ENCODE measurements at places on chromosomes 16 and 17.
A peak's percentile ranks its signal among the peaks of the same experiment; 100 is the strongest.

GRCh38 chr16:85712801-85713200, 24.0 kb upstream of the GINS2 start:
- DNase-seq = no peak

- DNase-seq = no peak
Observed at GRCh38 chr17:2266865-2267228, 36.7 kb downstream of the SMG6 start.

DNA sequence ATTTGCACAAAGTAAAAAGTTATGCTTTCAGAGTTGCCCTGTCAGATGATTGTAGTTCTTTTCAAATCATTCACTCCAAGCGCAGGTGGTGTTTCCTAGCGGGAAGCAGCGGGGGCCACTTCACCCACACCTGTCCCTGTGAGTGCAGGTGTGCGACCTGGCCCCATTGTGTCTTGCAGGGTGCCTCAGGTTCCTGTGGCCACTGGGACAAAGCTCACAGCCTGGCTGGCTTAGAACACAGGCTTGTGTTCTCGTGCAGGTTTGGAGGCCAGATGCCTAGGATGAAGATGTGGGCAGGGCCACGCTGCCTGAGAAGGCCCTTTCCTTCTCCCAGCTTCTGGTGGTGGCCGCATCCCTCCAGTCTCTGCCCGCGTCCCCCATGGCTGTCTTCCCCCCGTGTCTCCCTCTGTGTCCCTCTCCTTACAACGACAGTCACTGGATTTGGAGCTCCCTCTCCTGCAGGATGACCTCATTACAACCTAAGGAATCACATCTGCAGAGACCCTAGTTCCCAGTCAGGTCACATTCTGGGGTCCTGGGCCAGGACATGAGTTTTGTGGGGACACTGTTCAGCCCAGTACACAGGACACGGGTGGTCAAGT, 90.5 kb downstream of the NPIPB11 start:
- DNase-seq = no peak

GRCh38 chr16:50245417-50246298, 20.7 kb upstream of the ADCY7 start:
- peak; percentile 35 for DNase-seq

GRCh38 chr16:85090181-85090580, 22.1 kb downstream of the CIBAR2 start:
- no peak for DNase-seq

DNA sequence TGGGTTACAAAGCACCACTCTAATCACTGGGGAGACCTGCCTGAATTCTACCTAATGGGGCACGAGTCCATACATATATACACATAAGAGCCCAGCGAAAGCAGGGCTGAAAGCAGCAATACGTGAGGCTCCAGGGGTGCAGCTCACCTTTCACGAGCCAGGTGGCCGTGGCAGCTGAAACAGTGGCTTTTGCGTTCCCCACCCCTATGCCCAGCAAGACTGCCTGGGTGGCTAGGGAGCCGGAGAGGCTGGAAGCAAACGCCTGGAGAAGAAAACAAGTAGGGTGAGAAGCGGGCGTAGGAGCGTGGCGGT, 618 bp downstream of the RUSF1 start:
- DNase-seq = no peak

DNA sequence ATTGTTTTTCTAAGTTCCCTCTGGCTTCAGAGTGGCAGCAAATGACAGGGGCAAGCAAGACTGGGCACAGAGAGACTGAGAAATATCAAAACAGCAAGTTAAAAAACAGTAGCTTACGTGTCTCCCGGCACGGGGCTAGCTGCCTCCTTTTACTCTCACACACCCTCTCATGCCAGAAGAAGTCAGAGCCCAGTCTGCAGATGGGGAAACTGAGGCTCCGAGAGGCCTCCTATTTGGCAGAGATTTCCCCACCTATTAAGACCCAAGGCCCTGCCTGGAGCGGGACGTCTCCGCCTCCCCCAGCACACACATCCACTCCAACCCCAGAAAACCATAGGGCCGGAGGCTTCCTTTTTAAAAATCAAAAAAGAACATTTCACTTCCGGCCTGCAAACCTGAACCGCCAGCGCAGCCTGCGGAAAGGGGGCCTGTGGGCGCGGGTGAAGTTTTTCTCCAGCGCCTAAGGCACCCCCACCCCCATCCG, 832 bp downstream of the CARHSP1 start:
- no peak for DNase-seq

GRCh38 chr16:1416521-1416941, 2.0 kb upstream of the UNKL start:
- DNase-seq = no peak

DNA sequence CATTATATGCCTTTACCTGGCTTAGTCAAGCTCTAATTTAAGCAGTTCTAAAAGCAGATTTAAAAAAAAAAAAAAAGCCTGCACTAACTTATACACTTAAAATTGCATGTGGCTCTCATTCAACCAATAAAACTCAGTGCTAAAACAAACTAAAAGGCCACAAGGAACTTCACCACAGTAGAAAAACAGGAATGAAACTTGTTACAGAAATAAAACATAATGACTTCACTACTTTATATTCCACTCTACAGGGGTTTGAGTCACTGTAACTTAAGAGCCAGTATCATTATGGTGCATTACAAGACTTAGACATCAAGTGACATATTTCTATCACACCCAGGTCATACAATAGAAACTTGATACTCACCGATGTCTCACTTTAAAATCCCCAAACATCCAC, 11.1 kb downstream of the CA10 start:
- no peak for DNase-seq

GRCh38 chr17:49365667-49366066, 3.6 kb upstream of the ZNF652 start:
- DNase-seq = no peak

DNA sequence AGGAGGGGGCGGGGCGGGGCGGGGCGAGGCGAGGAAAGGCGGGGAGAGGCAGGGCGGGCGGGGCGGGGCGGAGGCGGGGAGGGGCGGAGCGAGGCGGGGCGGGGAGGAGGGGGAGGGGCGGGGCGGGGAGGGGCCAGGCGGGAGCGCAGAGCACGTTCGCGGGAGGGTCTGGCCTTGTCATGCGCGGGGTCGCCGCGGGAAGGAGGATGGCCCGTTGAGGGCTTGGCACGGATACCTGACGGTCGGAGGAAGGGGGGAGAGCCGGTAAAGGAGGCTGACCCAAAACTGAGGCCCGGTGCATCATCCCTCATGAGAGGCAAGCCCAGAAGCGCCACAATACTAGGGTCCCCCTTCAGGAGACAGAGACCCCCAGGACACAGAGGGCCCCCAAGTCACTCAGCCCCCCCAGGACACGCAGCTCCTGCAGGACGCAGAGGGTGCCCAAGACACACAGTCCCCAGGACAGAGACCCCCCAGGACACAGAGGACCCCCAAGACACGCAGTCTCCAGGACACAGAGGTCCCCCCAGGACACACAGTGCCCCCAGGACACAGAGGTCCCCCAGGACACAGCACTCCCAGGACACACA, 593 bp upstream of the WDR45B start:
- DNase-seq = no peak

DNA sequence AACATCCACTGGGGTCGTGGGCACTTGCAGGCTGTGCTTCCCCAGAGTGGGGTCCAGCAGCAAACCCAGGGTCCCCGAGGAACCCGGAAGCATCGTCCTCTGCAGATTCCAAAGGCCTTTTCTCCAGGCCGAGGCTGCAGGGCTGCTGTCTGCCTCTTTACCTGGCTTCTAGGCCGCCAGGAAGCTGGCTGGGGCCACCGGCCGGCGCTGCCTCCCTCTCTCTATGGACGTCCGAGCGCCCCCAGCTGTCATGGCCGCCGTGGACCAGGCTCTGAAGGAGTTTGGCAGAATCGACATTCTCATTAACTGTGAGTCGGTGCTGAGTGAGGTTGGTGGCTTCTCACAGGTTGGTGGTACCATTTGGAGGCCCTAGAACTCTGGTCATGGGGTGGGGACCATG, 5.6 kb downstream of the DECR2 start:
- no peak for DNase-seq

DNA sequence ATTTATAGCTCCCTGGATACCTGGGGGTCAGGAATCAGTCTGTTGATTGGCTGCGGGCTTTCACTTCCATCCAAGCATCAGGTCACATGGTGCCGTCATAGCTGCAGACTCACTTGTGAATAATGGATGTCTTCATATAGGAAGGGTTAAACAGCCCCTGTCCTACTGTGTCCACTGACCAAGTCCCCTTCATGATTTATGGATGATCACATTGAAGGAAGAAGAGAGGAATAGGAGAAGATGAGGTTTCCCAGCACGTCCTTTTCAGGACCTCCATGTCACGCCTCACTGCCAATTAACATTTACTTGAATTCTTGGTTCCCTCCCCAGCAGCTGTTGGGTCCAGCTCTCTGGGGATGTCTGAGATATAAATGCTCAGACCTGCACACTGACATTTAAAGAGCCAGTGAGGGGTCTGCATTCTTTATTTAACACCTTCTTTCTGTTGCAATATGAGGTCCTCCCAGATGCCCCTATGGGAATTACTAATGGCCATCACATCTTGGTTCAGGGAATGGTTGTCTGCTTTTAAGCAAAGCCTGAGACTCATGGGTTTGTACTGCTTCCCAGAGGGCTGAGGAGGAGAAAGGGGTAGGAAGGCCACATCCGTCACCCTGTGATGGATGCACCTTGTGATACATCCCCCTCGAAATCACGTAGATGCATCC, 230.6 kb upstream of the HSBP1 start:
- DNase-seq = no peak

DNA sequence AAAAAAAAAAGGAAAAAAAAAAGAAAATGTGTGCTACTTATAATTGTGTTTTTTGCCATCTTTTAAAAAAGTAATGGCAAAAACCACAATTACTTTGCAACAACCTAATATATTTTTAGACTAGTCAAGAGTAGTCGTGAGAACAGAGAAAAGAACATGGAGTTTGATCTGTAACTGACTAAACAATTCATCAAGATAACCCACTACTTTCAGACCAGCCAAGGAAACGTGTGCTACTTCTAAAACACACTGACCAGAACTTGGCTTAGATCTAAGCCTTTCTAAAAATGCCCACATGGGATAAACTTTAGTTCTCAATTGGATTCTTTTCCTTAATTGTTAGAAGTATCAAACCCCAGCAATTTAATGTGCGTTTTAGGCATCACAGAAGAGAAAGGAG, 616 bp downstream of the PECAM1 start:
- no peak for DNase-seq

GRCh38 chr16:17724242-17724898, 253.6 kb upstream of the XYLT1 start:
- DNase-seq = no peak

DNA sequence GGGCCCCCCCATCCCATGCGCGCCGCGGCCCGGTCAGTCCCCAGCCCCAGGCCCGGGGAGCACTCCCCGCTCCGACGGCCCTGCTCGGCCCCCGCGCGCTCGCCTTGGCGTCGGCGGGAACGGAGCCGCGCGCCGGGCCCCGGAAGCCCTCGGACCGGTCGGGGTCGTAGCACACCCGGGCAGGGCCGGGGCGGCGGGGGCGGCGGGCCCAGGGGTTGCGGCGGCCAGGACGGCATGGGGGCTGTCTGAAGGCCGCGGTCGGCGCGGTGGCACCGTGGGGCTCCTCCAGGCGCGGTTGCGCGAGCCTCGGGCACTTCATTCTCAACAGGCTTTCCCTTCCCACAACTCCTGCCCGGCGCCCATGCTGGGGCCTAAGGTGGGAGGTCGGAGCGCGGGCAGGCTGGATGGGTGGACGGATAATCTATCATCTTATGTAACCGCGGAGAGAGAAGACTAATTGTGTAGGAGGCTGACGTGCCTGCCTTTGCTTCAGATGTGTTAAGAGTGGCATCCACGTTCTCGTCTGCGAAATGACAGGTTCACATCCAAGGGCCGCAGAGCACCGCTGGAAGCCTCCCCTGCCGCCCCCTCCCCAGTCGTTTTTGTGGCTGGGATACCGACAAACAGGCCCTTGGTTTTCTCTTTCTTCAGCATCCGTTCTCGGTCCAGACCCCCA, 708 bp downstream of the BAIAP2 start:
- DNase-seq = no peak

DNA sequence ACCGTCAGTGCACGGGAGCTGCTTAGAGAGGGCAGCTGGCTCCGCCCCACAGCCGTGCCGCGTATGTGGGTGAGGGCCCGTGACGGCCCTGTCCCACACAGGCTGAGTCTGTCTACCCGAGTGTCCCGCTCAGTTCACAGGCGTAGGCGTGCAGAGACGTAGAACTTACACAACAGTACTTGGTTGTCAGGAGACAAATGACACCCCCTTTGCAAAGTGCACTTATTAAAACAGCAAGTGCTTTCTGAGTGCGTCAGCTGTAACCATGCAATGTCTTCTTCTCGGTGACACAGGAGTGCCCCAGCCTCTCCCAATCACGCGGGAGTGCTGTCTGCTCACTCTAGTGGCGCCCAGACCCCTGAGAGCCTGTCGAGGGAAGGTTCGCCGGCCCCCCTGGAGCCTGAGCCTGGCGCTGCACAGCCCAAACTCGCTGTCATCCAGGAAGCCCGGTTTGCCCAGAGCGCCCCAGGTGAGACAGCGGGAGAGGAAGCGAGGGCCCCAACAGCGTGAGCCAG, 64.2 kb downstream of the FOXK2 start:
- no peak for DNase-seq

DNA sequence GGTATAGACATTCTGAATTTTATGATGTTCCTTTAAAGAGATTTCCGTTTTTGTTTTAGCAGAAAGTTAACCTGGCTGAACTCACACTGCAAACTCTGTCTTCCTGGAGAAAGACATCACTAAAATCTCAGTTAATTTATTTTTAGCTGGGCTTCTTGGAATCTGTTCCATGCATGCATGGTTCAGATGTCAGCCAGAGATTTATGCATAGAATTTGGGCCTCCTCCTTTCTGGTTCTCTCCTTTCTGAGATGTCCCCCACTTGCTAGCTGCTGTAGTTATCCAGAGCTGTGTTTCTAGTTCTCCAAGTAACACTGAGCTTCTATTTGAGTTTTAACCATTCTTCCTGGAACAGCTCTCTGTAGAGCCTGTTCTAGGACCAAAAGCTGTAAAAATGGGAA, 77.3 kb upstream of the TANC2 start:
- DNase-seq = no peak

DNA sequence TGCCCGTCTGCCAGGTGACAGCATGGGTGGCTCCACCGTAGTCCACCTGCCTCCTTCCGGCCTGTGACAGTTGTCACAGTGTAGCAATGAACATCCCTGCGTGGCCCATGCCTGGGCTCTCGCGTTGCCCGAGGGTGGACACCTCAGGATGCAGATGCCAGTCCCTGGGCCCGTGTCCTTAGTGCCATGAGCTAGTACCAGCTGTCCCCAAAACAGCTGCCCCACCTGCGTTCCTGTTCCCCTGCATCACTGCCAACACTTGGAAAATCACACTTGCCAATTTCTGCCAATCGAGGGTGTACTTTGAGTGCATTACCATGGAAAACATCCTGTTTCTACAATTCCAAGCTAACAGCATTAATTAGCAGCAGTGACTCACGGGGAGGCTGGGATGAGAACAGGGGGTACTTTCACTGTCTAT, 9.0 kb upstream of the C16orf95 start:
- no peak for DNase-seq
